NCI-H345 (cell line): ENCODE measurements at places on chromosomes 1 and 21.

DNA sequence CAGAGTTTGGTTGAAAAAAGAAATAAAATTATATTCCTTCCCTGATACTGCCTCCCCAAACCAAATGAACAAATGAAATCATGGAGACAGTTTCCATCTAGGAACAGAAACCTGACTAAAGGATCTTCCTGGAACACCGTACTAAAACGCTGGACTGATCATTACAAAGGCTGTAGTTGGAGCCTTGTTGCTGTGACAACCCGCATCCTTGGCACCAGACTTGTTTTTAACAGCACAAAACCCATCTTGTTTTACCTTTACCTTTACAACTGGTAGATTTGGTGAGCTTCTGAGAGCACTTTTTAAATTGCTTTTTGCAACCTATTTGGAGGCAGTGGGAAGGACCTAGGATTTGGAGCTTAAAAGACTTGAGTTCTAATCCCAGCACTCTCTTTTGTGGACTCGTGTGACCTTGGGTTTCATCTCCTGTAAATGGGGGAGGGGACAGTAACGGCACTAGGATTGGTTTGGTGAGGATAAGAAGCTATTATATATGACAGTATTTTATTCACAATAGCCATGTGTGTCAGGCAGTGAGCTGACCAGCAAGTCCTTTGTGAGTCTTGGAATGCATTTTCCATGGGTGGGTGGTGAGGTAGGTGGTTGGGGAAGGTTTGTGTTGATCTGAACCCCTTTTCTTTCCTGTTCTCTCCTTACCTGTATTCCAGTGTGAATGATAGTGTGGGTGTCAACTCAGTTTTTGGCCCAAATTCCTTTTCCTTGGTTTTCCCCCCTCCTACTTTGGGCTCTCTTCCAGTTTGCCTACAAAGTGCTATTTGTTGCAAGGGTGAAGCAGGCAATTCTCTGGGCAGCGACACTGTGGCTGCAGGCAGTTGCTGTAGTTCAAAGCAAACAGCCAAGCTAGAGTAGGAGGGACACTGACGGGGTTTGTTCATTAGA lies 12.6 kb downstream of the LRRC8D start:
- DNase-seq = no peak

GRCh38 chr1:93591676-93592550 lies 89.7 kb downstream of the BCAR3 start:
- DNase-seq = peak; percentile 95

DNA sequence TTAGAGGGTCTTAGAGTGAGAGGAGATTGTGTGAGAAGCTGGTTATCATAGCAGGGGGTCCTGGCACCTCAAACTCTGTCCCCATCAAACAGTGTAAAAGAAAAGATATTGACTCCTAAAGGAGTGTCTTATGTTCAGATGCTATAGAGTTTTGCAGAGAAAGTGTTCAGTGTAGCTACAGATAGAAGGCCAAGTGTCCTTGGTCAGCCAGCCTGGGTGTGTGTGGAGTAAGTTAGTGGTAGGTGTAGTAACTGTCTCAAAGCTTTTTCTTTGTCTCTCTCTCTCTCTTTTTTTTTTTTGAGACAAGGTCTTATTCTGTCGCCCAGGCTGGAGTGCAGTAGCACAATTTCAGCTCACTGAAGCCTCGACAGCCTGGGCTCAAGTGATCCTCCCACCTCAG lies 17.2 kb downstream of the CAMTA1 start:
- no peak for DNase-seq

GRCh38 chr1:117007719-117008013 lies 6.1 kb downstream of the CD101 start:
- no peak for DNase-seq

DNA sequence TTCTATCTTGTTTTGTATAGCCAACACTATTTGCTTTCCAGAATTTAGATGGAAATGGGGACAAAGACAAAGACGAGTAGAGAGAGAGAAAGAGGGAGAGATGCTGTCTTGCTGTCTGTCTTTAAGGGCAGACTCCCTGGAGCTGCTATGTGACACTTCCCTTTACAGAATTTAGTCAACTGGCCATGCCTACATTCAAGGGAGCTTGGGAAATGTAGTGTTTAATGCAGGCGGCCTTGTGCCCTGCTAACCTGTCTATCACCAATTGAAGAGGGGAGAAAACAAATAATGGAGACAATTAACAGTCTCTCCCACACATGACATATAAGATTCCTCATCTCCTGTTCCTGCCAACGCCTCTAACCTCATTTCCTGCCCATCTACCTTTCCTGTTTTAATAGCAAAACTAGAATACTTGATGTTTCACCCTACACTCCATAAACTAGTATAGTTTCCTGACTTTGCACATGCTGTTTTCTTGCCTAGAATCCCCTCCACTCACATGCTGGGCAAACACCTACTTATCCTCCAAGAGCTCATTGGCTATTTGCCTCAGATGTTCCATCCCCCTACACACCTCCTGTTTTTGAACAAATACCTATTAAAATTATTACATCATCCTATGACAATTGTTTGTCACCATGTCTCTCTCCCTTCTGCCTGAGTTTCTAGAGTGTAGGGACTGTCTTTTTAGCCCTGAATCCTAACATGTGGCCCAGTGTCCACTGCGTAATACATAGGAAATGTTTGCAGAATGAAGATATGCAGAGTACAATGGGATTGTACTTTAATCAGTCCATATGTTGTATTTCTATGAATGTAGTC lies 117.2 kb downstream of the SLC25A24 start:
- DNase-seq = no peak

DNA sequence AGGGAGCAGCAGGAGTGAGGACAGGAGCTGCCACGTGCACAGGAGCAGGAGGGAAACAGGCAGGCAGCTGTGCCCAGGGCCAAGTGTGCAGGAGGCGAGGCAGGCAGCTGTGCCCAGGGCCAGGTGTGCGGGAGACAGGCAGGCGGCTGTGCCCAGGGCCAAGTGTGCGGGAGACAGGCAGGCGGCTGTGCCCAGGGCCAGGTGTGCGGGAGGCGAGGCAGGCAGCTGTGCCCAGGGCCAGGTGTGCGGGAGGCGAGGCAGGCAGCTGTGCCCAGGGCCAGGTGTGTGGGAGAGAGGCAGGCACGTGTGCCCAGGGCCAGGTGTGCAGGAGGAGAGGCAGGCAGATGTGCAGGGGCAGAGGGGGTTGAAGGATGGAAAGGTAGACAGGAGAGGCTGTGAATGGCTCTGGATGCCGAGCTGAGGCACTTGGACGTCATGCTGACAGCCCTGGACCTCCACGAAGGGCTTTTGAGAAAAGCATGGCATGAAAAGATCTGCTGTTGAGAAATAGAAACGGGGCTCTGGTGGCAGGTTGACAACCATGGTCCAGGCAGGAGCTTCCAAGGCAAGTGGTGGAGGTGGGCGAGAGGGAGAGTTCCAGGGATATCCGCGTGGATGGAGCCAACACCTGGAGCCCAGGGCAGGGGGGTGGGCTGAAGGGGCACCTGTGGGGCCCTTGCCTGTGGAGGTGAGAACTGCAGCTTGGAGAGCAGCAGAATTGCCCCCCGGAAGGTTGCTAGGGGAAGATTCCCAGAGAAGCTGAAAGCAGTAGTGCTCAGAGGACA lies 19.1 kb upstream of the NPHP4 start:
- no peak for DNase-seq

GRCh38 chr1:243483071-243483771 lies 227.4 kb downstream of the SDCCAG8 start:
- DNase-seq = no peak

DNA sequence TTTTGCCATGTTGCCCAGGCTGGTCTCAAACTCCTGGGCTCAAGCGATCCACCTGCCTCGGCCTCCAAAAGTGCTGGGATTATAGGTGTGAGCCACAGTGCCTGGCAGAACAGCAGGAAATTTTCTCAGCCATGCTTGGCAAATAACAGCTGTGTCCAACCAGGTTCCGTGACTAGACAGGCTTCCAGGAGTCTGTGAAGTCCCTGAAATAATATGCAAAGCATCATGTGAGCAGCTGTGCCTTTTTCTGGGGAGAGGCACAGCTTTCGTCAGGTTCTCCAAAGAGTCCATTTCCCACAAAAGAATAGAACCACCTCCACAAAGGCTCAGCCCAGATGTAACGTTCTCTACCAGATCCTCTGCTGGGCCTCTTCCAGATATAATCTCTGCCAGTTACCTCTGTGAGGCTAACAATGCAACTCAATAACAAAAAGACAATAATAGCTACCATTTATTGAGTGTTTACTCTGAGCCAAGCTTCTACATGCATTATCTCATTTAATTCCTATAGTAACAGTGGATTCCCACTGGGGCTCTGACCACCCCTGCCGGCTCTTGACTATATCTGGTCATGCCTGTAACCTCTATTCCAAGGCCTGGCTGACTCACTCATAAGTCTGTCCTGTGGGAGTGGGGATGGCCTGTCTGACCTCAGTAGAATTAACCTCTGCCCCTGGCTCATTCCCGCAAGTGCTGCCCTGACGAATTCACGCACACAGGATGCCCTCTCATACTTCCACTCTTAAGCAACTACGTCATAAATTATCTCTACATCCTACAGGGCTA lies 4.0 kb upstream of the NKAIN1 start:
- peak; percentile 31 for DNase-seq

DNA sequence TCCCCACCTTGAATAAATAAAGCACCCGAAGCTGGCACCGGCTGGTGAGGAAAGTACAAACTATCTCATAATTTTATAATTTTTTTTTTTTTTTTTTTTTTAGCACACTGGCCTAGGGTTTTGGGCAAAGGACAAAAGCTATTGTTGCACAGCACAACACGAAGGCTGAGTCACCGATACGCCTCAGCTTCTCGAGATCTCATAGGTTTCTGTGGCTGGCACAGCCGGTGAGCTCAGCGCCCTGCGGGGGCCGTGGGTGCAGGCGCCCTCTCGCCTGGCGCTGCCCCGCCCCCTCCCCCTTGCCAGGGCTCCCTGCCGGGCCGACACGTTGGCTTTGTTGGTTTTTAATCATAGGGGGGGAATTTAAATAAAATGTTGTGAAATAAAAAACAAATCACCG lies 17.2 kb downstream of the CASZ1 start:
- peak; percentile 95 for DNase-seq

GRCh38 chr1:23589585-23589986 lies 30.3 kb upstream of the ID3 start:
- no peak for DNase-seq

DNA sequence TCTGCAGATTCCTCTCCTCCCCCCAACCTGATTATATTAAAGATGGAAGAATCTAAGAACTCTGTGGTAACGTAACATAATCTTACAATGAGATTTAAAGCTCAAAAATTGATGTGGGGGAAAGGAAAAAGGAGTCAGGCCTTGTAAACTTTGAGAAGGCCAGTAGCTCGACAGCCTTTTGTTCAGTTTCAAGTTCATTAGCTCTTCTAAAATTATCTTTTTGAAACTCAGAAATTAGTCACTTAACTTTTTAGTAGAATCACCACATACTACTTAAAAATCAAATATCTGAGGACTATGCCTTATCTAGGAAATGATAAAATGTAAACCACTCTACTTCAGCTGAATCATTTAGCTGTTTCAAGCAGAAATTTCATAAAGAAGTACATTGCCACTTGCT lies 996.2 kb downstream of the AMY1C start:
- no peak for DNase-seq

DNA sequence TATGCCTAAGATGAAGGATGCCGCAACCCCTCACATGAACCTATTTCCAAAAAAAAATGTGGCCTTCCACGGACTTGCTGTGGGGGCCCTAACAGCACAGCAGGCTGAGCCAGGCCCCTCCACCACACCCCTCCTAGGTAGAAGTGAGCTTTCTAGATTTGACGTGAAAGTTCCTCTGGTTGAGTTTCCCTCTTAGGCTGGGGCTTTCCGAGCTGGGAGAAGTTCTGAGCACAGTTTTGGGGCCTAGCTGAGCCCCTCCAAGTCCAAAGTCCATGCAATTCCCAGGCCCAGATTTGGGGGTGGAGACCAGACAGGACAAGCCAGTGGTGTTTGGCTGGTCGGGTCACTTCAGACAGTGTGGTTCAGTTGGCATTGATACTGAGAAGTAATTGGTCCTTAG lies 13.8 kb upstream of the PHLDA3 start:
- no peak for DNase-seq

DNA sequence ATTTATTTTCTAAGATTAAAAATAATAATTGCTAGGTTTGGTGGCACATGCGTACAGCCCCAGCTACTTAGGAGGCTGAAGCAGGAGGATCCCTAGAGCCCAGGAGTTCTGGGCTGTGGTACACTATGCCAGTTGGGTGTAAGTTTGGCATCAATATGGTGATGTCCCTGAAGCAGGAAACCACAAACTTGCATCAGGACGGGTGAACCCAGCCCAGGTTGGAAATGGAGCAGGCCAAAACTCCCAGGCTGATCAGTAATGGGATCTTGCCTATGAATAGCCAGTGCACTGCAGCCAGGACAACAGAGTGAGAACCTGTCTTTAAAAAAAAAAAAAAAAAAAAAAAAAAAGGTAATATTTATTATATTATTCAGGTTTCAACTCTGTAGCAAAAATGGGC lies 92.4 kb upstream of the PGD start:
- no peak for DNase-seq

GRCh38 chr1:940107-941014 lies 16.6 kb downstream of the SAMD11 start:
- DNase-seq = peak; percentile 78

- no peak for DNase-seq
Measured at GRCh38 chr1:46735708-46736324, 16.9 kb upstream of the EFCAB14 start.

- no peak for DNase-seq
Measured at GRCh38 chr1:212297338-212297737, 12.1 kb downstream of the PPP2R5A start.

- DNase-seq = no peak
Measured at GRCh38 chr1:56548571-56548970, 30.8 kb downstream of the PLPP3 start.
